Lower lobe of right lung (tissue), 2 donors: ENCODE measurements at places on chromosomes 1 and 21.

DNA sequence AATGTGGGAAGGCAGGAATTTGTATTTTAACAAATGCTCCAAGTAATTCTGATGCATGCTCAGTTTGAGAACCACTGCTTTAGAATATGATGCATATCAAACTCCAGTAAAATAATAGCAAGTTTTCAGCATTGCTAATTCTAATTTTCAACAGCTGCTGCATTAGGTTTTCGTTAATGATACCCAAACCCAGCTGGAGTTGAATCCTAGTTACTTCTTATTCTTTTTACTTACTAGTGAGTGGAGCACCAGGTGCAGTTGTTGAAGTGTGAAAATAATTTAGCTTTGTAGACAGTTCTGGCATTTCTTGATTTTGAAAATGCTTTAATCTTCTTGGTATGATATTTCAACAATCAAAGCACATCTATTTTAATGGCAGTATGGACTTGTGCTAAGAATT lies 138.5 kb downstream of the HS2ST1 start:
- no peak for DNase-seq

DNA sequence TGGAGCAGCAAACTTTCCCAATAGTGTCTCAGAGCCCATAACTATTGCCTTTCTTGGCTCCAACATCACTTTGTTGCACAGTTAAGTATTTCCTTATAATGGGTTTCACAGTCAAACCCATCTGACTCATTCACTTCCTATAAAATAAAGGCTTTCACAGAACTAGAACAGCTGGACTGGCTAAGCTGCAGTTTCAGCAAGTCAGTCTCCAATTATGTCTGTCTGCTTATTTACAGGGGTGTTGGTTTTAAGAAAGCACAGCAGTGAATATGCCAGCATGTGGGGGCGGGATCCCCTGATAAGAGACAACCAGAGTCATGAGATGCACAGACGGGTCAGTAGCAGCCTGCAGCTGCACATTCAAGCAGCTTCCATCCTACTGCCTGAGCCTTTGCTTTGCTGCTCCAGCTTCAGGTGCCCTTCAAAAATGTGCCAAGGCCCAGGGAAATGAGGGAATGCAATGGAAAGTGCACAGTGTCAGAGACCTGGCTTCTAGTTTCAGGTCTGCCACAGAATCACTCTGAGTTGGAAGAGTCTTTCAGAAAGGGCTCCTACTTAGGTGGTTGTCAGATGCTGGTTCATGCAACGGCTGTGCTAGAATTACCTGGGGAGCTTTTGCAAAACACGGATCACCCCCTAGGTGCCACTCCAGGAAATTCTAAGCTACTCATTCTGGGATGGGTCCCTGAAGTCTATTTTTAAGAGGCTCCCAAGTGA lies 24.8 kb downstream of the RNF19B start:
- no peak for DNase-seq

GRCh38 chr1:79469139-79469538 lies 462.6 kb upstream of the ADGRL4 start:
- no peak for DNase-seq

DNA sequence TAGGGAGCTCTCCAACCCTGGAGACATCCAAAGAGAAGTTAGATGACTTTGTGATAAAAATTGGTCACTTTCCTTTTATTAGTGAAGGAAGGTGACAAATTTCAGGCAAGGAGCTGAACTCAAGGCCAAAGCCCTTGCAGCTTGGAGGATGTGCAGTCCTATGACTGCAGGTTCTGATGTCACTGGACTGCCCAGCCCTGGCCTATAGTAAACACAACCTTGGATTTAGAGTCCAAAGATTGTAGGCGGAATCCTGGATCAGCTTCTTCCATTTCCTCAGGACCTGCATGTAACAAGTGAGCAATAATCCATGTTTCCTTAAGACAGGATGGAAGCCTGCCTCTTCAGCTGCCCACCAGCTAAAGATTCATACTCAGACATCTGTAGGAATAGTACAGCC lies 169.3 kb upstream of the ZC3H12A start:
- DNase-seq: no peak

- DNase-seq: no peak
Observed at GRCh38 chr1:168391851-168392681, 111.4 kb downstream of the TBX19 start.

GRCh38 chr1:180533266-180533987 lies 25.3 kb upstream of the OVAAL start:
- DNase-seq: peak; percentile 73

- no peak for DNase-seq
Observed at GRCh38 chr1:234040446-234041317, 136.2 kb downstream of the SLC35F3 start.

- DNase-seq: no peak
Observed at GRCh38 chr1:107220036-107220435, 79.2 kb downstream of the NTNG1 start.

DNA sequence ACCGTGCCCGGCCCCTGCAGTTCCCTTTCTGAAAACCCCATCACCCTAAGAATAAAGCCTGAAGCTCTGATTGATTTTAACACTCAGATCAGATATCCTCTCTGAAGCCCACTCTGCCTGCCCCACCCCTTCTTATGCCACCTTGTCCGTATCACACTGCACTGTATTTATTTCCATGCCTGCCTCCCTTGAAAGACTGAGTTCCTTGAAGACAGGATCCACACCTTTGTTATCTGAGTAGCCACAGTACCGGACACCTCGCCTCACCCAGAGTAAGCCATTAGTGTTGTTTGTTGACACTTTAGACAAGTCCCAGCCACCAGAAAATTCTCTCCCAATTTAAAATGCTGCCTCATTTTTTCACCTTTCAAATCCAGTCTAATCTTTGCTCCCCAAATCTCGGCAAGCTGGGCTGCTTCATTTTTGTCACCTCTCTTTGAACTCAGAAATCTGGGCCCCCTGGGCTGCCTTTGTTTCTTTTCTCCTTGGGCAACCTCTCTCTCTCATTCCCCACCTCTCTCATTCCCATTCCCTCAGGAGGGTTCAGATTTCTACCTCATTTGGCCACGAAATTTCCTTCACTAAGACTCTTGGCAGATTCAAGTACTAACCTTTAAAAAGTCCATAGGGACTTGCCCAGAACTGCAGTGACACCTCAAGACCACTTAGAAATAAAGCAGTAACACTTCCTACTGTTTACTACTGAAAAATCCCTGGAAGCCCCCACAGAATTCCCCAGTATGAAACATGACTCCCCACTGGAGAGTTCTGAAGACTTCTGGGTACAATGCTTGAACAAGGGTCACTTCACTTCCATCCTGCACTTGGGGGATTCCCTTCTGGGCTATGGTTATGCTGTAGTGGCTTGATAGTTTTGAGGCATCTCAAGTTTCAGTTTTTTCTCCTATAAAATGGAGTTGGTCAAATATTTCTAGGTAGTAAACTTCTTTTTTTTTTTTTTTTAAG lies 8.7 kb upstream of the PPP1R15B start:
- DNase-seq: no peak

DNA sequence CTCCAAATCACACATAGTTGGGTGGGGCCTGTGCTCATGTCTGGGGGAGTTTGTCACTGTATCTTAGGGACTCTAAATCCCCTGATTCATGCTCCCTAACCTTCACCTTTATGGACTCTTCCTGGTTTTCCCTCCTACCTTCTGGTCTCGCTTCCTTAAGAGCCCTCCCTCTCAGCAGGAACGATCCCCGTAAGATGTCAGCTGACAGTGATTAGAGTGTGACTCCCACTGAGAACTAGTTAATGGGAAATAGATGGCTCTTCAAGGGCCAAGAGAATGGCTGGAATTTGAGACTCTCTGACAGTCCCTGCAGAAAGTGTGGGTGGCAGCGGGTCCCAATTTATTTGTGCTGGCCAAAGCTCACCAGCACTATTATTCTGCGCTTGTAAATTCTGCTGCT lies 22.0 kb downstream of the LYPD8 start:
- DNase-seq: no peak
